NCI-H2081 (cell line): ENCODE measurements at places on chromosomes 3 and 15.

DNA sequence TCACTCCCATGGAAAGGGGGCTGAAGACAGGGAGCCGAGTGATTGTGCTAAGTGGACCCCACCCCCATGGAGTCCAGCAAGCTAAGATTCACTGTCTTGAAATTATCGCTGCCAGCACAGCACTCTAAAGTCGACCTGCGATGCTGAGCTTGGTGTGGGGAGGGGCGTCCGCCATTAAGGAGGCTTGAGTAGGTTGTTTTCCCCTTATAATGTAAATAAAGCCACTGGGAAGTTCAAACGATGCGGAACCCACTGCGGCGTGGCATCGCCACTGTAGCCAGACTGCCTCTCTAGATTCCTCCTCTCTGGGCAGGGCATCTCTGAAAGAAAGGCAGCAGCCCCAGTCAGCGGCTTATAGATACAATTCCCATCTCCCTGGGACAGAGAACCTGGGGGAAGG, 10.9 kb upstream of the SRGAP3 start:
- no peak for DNase-seq

DNA sequence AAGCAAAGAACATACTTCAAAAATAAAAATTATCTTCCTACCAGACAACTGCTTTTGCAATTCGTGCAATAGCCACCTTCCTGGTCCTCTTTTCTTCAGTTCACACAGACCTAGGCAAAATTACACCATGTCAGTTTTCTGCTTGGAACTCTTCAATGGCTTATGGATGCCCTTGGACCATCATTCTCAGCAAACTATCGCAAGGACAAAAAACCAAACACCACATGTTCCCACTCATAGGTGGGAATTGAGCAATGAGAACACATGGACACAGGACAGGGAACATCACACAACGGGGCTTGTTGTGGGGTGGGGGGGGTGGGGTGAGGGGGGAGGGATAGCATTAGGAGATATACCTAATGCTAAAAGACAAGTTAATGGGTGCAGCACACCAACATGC, 29.2 kb upstream of the PLSCR5 start:
- no peak for DNase-seq

GRCh38 chr3:151371526-151371925, 13.0 kb downstream of the P2RY12 start:
- no peak for DNase-seq

DNA sequence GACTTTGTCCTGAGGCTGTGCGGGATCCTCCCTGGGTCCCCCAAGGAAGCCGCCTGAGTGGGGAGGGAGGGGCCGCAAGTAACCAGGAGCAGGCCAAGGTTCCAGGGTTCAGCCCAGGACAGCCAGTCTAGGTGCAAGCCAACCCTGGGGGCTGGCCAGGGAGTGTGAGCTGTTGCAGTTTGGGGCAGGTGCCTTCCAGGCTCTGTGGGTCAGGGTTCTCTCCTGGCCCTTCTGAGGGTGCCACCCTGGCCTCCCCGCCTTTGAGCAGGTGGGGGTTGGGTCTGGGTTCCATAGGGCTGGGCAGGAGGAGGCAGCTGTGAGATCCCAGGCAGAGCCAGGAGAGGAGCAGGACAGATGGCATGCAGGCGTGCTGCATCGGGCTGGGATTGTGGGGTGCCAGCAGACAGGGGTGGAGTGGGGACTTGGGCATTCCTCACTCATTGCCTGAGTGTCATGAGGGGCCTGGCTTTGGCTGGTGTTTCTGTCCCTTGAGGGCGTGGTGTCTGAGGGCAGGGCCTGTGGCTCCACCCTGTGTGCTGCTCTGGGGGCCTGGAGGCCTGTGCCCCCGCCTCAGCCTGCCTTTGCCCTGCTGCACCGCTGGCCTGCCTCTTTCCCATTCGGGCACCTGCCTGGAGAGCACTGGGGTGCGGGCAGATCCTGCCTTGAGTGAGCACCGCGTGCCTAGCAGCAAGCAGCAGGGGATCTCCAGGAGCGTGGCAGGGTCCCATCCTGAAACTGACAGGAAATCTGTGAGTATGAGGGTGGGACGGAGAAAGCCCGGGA, 18.4 kb downstream of the KLF13 start:
- DNase-seq, result no peak

DNA sequence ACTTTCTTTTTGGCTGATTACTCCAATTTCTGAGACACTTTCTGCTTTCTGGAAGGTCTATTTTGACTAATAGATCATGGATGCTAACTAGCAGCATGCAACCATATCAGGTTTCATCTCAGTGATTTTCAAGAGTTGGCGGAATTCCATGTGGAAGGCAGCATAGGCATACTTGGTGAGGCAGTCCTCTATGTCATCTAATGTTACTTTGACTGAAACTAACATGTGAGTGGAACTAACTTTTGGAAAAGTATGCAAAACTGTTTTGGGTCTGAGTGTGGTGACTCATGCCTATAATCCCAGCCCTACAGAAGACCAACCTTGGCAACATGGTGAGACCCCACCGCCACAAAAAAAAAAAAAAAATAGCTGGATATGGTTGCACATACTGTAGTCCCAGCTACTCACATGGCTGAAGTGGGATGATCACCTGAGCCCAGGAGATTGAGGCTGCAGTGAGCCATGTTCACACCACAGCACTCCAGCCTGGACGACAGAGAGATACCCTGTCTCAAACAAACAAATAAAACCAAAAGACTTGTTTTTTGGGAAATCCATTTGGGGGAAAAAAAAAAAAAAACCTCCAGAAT, 1033.7 kb downstream of the ROBO1 start:
- DNase-seq, result no peak

DNA sequence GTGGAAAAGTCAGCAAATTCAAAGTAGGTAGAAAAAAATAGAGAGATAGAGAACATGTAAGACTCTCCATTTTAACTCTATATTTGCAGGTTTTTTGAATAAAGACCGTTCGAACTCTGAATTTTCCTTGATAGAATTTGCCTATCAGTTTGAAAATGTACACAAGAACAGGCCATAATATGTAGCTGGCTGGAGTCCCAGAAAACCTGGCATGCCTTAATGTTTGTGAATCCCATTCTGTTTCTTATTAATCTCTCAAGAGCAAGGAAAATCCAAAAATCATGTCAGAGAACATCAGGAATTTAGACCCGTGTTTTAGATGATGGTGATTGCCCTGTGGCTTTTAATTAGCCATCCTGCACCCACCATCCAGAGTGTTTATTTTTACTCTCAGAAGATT, 7.2 kb upstream of the CFAP161 start:
- peak; percentile 32 for DNase-seq

GRCh38 chr15:68429691-68430470, 2.1 kb downstream of the ITGA11 start:
- no peak for DNase-seq

GRCh38 chr15:96612917-96613316, 282.4 kb downstream of the NR2F2 start:
- DNase-seq, result no peak
